ENCODE measurements at places on chromosomes 6 and 20.

- no peak for DNase-seq
Observed at GRCh38 chr20:1462834-1463233, 3.8 kb downstream of the NSFL1C start.

GRCh38 chr6:70171236-70171635, 131.6 kb downstream of the COL9A1 start:
- no peak for DNase-seq

GRCh38 chr20:34558320-34559218, at the start of gene MAP1LC3A:
Gene MAP1LC3A (plus strand): TSS chr20:34558718. CDS start chr20:34558869, 151 bp downstream.
- DNase-seq: peak; percentile 93

DNA sequence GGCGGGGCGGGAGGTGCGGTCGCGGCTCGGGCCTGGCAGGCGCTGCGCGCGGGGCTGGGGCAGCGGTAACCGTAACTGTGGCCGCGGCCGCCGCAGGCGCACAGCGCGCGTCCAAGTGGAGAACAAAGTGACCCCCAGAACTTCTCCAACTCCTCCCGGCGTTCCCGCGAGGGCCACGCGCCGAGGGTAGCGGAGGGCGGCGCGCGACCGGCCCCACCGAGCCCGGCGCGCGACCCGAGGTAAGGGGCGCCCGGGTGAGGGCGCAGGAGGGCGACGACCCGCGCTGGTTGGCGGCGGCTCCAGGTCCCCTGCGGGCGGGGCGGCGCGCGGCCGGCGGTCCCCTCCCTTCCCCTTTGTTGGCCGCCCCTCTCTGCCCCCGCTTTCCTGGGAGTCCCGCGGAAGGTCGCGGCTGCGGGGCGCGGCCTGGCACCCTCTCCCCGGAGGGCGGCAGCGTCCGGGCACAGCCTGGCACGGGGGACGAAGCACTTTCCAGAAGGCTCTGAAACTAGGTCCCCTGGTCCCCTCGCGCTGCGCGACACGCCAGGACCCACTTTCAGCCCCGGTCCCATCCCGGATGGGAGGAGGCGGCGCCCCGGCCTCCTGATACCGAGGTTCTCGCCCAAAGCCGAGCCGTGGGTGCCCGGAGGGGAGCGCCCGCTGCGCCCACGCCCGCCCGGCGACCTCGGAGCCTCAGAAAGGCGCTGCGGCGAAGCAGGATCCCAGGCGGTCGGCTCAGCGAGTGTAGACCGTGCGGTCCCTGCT, at the start of gene TIAM2:
TIAM2 (plus strand) TSS at position 62 of the 762 bp plus-strand sequence. CDS start 133,909 bp downstream, outside the sequence.
- peak; percentile 27 for DNase-seq

DNA sequence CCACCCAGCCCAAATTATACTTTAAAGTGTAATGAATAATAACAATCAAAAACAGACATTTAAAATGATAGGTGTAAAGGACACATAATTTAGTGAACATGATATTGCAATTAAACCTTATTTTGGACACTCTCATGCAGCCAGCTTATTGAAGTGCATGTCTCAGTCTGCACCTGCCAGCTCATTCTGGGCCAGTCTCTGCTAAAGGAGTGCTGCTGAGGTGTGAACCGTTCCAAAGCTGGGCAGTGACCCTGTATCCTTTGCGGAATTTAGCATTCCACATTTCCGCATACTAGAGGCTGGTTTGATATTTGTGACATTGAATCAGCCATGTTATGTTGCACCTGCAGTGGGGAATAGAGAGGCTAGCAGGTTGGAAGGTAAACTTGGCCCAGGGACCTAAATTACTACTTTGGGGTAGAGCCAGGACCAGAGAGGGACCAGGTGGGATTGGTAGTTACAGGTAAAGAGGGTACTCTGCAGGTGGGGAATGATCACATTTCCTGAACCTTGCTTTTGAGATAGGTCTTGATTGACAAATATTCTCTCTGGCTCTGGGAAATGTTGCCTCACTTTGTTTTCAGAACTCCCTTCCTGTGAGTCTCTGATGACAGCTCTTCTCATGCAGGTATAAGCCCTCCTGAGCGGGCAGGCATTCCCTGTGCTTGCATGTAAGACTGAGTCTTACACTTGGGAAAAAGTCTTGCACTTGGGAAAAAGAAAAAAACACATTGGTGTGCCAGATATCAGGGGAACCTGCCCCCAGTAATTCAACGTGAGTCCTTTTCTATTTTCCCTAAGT, 26.2 kb downstream of the TULP4 start:
- DNase-seq: no peak

- DNase-seq: no peak
Observed at GRCh38 chr6:13081189-13081563, 247.2 kb downstream of the TBC1D7 start.

- DNase-seq: peak; percentile 50
Observed at GRCh38 chr20:29689411-29690225, 1567.8 kb upstream of the DEFB115 start.

DNA sequence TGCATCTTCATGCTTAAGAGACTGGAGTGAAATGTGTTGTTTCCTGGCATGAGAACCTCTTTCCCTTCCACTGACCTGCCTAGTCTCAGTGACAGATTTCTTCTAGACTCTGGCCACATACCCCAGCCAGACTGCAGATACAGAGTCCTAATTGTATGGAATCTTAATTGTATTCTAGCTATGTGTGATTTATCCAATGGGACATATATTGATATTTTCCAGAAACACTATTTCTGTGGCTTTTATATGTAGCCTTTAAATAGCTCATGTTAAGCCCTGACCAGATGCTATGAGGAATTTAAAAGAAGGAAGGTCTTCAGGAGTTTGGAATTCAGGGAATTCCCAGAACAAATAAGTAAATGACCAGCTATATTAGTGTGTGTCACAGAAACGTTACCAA, 99.0 kb downstream of the FIG4 start:
- DNase-seq: no peak

Measured in stimulated activated CD4-positive, alpha-beta T cell treated with anti-CD3 and anti-CD28 coated beads, Interleukin-2, amount 100 ng/mL, for 24 hours (primary cell).